ENCODE measurements at places on chromosomes 1 and 21.

DNA sequence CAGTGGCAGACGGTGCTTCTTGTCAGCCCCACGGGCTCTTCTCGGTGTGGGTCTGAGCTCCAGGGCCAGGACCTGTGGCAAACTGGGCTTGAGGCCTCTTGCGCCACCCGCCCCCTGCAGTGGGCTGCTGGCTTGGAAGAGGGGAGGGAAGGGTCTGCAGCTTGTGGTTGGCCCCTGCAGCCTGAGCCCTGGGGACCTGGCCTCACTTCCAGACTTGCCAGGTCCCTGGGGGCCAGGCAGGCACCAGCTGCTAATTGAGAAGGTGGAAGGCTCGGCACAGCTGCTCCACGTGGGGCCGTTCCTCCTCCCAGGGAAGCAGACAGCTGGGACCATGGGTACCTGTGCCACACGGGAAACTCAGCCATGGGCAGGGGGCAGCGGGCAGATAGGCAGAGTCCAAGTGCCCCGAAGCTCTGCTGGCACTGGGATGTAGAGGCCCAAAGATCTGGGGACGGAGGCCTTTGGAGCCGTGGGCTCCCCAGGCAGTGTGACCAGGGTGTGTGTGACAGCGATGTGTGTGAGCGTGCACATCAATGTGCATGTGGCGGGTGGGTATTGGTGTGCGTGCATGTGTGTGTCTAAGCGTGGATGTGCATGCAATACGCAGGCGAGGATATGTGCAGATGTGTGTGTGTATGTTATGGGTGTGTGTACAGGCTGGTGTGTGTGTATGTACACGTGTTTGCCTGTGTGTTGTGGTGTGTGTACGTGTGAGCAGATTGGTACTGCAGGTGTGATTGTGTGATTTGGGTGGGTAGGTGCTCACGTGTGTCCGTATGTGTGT lies 39.3 kb downstream of the TP73 start:
- DNase-seq, result no peak

DNA sequence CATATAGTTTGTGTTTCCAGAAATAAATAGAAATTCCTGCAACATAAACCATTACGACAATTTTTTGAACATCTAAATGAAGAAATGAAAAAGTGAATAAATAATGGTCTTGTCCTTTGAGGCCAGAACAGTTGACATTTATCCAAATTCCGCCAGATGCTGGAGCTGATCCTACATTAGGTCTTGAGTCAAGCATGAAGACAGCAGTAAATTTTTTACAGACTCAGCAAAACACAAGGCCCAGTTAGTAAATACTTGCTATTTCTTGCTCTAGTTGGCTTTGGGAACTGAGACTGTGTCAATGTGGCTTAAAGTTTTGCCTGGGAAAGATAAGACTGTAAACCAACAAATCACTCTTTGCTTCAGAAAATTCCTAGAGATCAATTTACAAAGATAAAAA lies 540.1 kb upstream of the RGS18 start:
- DNase-seq, result no peak

- no peak for DNase-seq
These were observed 103.4 kb downstream of the ARHGEF10L start for GRCh38 chr1:17642943-17643342.

GRCh38 chr1:102800406-102800805 lies 307.9 kb downstream of the COL11A1 start:
- no peak for DNase-seq

- DNase-seq, result no peak
These were observed 75.2 kb upstream of the B3GALT5 start for GRCh38 chr21:39537571-39537970.

- no peak for DNase-seq
These were observed 1332.4 kb upstream of the ADGRL2 start for GRCh38 chr1:80468356-80468755.

GRCh38 chr1:204417074-204417997 lies 5.7 kb upstream of the PPP1R15B start:
- no peak for DNase-seq

GRCh38 chr1:94237291-94238226 lies at the start of gene ARHGAP29:
Gene ARHGAP29, minus strand, starts transcription at chr1:94237584. Its CDS starts 5,973 bp downstream, at chr1:94231611.
- no peak for DNase-seq

Measured in effector CD4-positive, alpha-beta T cell (primary cell).